ENCODE measurements at places on chromosomes 6 and 20.

GRCh38 chr20:62392077-62392418 is 5.1 kb downstream of the RPS21 start:
- DNase-seq = no peak

GRCh38 chr6:28747631-28748157 is 176.1 kb downstream of the TRIM27 start:
- DNase-seq = no peak

DNA sequence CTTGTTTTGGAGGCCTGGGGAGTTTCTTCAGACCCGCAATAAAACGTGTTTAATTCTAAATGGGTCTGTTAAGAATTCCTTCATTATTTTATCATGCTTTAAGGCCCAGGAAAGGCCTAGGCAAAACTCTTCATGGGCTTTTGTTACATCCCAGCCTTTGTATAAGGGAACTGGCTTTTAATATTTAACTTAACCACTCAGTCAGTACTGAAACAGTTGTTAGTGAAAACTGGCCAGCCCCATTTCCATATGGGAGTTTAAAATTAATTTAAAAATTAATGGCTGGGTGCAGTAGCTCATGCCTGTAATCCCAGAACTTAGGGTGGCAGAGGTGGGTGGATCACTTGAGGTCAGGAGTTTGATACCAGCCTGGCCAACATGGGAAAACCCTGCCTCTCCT is 213.2 kb upstream of the FKBP1C start:
- DNase-seq = no peak

DNA sequence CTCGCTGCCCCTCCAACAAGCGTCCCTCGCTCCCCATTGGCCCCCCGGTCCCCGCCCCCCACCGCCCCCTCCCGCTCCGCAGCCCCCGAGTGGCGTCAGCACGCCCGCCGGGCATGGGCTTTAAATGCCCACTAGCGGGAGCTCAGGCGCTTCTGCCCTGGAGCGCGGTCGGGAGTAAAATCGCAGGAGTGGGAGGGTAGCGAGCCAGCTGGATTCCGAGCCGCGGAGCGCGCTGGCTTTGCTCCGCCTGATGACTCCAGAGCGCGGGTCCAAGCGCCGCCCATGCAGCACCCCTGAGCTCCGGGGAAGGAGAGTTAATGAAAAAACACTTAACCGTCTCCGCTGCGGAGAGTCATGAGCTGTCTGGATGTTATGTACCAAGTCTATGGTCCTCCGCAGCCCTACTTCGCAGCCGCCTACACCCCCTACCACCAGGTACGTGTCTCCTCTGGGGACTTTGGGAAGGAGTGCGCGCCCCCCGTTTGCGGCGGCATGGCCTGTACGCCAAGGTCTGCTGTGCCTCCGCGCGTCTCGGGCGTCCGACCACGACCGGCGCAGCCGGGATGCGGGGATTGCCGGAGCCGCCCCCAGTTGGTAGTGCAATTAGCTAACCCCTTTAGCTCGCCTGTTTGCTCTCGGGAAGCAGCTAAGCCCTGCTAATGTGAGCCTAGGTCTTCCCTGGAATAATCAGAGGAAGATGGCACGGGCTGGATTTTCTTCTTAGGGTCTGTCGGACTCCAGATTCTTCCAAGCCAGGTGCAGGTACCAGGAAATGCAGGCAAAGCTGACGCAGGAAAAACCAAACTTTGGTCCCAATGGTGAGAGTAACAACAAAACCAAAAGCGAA is at the start of gene VGLL2:
Gene VGLL2 (plus strand): TSS at position 149 of the 847 bp plus-strand sequence. CDS start 206 bp downstream, at position 355.
- no peak for DNase-seq

DNA sequence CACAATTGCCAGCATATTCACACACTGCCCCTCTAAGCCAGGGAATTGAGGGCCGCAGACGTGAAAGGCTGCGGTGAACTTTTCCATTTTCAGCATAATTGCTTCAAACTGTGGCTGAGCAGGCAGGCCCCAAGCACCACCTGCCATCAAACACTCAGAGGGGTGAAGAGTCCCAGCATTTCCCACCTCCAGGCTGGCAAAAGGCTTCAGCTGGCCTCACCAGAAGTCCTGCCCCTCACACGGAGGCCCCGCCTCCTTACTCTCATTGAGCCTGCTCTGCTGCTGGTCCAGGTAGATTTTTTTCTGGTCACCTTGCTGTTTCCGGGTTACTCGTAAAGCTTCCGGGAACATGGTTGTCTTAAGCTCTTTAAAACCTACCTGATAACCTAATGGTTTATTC is 52.0 kb upstream of the PRELID3B start:
- DNase-seq = no peak

DNA sequence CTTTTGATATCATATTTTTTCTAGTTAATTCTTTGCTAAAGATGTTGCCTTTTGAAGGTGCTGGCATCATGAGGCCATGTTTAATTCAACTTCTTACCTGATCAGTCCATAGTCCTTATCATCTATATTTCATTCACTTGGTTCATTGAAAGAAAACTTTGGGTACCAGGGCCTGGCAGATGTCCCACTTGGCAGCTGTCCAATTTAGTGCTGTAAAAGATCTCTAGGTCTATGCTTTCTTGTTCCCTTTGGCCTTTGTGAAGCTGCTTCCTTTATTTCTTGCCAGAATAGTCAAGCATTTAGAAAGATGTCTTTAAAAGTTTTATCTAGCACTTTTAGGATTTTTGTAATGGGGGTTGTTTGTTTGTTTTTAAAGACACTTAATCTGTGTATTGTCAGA is 61.7 kb upstream of the EYA4 start:
- DNase-seq = no peak

GRCh38 chr20:6562111-6562510 is 205.4 kb upstream of the BMP2 start:
- no peak for DNase-seq

- no peak for DNase-seq
Observed at GRCh38 chr6:90811596-90812226, 224.8 kb upstream of the MAP3K7 start.

DNA sequence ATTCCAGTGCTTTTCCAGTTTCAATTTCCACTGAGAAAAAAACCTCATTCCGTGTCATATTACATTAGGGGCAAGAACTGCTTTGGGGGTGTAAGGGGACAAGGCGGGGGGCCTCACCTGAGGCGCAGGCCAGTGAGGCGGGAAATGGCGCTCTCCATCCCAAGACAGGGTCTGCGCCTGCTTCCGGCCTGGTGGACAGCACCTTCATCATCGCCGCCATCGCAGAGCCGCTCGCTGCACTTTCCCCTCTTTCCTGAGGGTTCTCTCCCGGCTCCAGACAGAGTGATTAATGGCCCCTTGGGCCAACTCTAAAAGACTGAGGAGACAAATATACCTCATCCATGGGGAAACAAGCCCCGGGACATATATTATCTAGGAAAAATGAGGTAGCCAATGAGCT is 270.0 kb upstream of the SOX4 start:
- no peak for DNase-seq

GRCh38 chr6:24451581-24452388 is 37.6 kb downstream of the GPLD1 start:
- DNase-seq = no peak

DNA sequence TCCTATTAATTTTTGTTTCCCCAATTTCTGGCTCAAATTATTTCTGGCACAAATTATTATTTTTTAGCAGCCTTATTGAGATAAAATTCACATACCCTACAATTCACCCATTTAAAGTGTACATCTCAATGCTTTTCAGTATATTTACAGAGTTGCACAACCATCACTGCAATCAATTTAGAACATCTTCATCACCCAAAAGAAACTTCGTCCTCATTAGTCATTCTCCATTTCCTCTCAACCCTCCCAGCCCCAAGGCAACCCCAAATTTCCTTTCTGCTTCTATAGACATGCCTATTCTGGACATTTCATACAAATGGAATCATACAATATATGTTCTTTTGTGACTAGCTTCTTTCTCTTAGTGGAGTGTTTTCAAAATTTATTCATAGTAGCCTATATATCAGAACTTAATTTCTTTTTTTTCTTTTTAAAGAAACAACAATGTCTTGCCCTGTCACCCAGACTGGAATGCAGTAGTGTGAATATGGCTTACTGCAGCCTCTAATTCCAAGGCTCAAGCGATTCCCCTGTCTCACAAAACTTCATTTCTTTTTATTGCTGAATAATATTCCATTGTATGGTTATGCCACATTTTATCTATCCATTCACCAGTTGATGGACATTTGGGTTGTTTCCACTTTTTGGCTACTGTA is 84.5 kb downstream of the DNAH8 start:
- DNase-seq = no peak

GRCh38 chr6:41371992-41372831 is 36.8 kb downstream of the NCR2 start:
- DNase-seq = no peak

- no peak for DNase-seq
Observed at GRCh38 chr20:3248993-3249347, 10.0 kb upstream of the SLC4A11 start.

DNA sequence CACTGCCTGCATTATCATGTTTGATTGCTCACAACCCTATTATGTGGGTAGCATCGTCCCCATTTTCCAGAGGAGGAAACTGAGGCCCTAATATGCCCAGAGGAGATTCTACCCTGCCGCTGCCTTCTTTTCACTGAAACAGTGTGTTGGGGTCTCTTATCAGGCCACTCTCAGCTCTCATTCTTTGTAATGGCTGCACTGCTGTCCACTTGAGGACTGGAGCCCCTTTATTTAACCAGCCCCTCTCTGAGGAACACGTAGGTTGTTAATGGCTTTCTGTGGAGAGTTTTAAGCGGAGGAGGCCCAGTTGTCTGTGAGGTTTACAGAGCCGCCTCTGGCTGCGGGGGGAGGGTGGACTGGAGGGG is 32.5 kb downstream of the SRC start:
- no peak for DNase-seq

DNA sequence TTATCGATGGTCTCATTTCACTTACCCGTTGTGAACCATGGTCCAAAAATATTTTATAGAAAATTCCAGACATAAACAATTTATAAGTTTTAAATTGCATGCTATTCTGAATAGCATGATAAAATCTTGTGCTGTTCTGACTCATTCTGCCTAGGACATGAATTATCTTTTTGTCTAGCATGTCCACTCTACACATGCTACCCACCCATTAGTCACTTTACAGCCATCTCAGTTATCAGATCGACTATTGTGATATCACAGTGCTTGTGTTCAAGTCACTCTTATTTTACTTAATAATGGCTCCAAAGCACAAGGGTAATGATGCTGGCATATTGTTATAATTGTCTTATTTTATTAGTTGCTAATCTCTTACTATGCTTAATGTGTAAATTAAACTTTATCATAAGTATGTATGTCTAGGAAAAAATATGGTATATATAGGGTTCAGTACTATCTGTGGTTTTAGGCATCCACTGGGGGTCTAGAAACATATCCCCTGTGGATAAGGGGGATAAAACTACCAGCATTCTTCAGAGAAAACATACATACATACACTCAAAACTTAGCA is 252.0 kb upstream of the HTR1E start:
- DNase-seq = no peak

GRCh38 chr20:63084563-63084927 is 77.8 kb upstream of the BHLHE23 start:
- no peak for DNase-seq

- DNase-seq = no peak
Observed at GRCh38 chr6:40042232-40042631, 108.0 kb upstream of the MOCS1 start.

- DNase-seq = no peak
Observed at GRCh38 chr20:33947709-33948295, 45.9 kb upstream of the RALY start.

- DNase-seq = no peak
Observed at GRCh38 chr6:159079367-159079766, 34.6 kb upstream of the TAGAP start.

GRCh38 chr6:83536034-83536646 is 23.8 kb downstream of the PRSS35 start:
- DNase-seq = no peak

GRCh38 chr6:163729127-163729872 is 314.8 kb downstream of the QKI start:
- no peak for DNase-seq

- no peak for DNase-seq
Observed at GRCh38 chr6:21595285-21596144, 2.0 kb downstream of the SOX4 start.

DNA sequence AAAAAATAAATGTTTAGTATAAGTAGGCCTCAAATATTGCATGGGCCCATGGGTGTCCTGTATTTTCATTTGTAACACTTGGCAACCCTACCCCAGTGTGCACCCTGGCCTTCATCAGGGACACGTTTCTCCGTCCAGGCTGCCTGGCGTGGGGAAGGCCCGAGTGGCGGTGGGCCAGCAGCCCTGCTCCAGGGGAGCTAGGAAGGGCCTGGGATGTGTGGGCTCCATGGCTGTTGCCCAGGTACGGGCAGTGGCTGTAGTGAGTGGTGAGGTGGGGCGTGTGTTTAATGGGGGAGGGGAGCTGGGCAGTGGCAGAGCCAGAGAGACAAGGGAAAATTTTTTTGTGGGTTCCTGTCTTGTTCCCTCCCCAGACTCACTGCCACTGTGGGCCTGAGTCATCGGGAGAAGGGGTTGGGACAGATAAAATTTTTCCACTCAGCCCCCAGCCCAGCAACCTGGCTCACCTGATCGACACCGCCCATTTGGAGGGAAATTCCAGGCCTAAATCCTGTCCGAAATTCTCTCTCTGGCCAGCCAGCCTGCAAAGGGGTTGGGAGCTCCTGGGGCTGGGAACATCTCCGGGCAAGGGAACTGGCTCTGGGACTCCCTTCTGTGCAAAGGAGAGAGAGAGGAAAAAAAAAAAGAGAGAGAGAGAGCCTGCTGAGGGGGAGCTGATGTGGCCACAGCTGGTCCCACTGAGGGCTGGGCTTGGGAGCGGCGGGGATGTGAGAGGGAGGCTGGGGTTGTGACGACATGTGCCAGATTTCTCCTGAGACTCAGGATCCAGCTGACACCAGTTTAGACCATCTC is 32.5 kb upstream of the VEGFA start:
- DNase-seq = no peak

GRCh38 chr6:166308033-166308768 is at the start of gene PRR18:
PRR18 (minus strand) TSS chr6:166308392; CDS start chr6:166308142, 250 bp downstream.
- DNase-seq = no peak

DNA sequence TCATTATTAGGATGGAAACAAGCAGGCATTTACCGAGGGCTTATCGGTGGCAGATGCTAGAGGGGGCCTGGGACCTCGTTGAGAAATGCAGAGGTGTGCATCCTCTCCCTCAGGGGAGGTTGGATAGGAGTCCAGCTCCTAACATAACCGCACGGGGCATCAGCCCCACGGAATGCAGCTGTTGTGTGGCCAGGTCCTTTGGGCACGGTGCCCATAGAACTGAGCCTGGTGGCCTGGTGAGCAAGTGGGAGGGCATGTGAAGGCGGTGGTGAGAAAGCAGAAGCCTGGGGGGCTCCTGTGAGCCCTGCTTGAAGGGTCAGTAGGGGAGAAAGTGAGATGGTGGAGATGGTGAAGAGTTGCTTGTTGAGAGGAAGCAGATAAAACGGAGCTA is 143.7 kb downstream of the CDH26 start:
- DNase-seq = no peak

- no peak for DNase-seq
Observed at GRCh38 chr6:167850782-167851181, 24.1 kb downstream of the AFDN start.

- DNase-seq = no peak
Observed at GRCh38 chr6:23180504-23181293, 611.3 kb downstream of the HDGFL1 start.

DNA sequence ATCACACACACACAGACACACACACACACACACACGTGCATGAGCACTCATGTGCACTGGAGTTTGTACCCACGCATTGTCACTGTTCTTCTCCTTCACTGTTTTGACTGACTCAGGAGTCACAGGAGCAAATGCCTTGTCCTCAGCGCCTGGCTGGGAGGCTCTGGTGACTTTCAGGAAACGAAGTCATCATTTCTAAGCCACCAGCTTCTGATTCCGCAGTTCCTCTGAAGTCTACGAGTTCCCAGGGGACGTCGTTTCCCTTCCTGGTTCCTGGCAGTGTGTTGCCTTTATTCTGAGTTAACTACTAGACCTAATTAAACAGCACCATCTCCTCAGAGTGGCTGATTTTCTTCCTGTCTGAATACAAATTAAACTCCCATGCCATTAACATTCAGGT is 82.2 kb upstream of the PMEPA1 start:
- no peak for DNase-seq

Data from effector memory CD4-positive, alpha-beta T cell (primary cell).